ENCODE measurements at places on chromosomes 7 and 10.

- DNase-seq = no peak
Measured at GRCh38 chr10:73910401-73910763, 550 bp upstream of the PLAU start.

GRCh38 chr7:151038951-151039849 is 9.1 kb upstream of the ASIC3 start:
- no peak for DNase-seq

- DNase-seq = no peak
Measured at GRCh38 chr7:117237646-117238045, 85.2 kb downstream of the WNT2 start.

- DNase-seq = no peak
Measured at GRCh38 chr7:94335586-94335985, 59.1 kb upstream of the COL1A2 start.
